ENCODE measurements at places on chromosomes 12 and 14.

GRCh38 chr12:48216785-48217184, 13.7 kb upstream of the OR10AD1 start:
- no peak for DNase-seq

DNA sequence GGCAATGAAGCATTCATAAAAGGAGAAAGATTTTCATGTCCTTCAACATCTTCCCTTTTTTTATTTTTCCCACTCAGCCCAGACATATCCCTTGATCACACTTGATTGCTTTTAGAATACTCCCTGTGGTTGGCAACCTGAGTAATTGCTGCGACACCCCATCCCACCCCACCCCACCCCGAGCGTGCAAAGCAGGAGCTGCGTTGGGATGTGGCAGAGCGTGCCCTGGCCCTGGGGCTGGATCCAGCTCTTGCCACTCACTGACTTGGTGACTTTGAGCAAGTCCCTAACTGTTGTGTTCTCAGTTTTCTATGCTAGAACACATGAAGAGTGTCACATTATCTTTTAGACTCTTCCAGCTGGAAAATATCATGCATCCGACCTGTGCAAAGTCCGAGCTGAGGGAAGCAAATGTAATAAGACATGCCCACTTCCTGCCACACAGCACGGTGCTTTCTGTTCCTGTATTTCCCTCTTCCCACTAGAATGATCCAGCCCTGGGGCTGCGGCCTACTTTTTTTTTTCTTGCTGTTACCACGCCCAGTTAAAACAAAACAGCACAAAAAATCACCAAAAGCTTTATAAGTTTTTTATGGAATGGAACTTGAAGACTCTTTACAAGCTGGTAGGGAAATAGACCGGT, 4.0 kb downstream of the ASCL4 start:
- DNase-seq = no peak

DNA sequence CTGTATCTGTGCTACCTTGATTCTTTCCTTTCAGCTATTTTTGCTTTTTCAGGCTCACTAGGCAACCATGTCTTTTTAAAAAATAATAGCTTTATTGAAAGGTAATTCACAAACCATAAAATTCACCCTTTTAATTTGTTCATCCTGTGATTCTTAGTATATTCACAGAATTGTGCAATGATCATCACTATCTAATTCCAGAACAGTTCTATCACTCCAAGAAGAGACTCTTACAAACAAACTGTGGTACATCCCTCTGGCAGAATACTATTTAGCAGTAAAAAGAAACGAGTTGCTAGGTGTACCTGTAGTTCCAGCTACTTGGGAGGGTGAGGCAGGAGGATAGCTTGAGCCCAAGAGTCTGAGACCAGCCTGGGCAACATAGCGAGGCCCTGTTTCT, 14.8 kb downstream of the CREBL2 start:
- no peak for DNase-seq

DNA sequence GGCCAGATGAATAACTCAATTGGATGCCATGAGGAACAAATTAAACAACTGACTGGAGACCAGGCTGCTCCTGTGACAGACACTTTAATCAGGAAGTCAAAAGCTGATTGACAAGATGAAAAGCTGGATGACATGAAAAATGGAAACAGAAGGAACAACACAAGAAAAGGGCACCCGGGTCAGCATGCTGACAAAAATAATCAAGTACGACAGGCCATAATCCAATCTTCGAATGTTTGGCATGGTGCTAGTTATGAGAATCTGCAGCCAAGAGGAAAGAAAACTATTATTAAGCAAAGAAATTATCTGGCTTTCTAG, 544.7 kb downstream of the ETNK1 start:
- DNase-seq = no peak

- no peak for DNase-seq
Observed at GRCh38 chr12:90152897-90153624, 444.4 kb upstream of the ATP2B1 start.

All from RWPE1 (cell line).